ENCODE measurements at places on chromosomes 4 and X.

DNA sequence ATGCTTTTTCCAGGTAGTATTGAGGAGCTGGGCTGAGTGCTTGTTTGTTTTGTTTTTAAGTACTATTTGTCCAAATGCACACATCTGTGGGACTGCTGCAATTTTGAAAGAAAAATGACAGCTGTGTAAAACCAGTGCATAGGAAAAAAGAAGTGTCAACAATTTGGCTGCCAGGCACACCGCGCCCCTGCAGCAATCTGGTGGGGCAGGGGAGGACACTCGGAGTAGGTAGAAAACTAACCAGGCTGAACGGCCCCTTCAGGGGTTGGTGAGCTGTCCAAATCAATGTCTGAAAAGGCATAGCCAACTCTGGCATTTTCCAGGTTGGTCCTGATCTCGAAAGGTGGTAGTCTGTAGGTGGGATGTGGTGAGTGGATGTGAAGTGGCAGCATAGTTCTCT, 1.1 kb downstream of the LDOC1 start:
- no peak for DNase-seq

GRCh38 chr4:3313139-3313538, 20.3 kb downstream of the RGS12 start:
- DNase-seq: no peak

GRCh38 chrX:68416592-68416991, 16.7 kb downstream of the OPHN1 start:
- DNase-seq: no peak

GRCh38 chr4:75385106-75385505, 129.1 kb downstream of the RCHY1 start:
- no peak for DNase-seq

DNA sequence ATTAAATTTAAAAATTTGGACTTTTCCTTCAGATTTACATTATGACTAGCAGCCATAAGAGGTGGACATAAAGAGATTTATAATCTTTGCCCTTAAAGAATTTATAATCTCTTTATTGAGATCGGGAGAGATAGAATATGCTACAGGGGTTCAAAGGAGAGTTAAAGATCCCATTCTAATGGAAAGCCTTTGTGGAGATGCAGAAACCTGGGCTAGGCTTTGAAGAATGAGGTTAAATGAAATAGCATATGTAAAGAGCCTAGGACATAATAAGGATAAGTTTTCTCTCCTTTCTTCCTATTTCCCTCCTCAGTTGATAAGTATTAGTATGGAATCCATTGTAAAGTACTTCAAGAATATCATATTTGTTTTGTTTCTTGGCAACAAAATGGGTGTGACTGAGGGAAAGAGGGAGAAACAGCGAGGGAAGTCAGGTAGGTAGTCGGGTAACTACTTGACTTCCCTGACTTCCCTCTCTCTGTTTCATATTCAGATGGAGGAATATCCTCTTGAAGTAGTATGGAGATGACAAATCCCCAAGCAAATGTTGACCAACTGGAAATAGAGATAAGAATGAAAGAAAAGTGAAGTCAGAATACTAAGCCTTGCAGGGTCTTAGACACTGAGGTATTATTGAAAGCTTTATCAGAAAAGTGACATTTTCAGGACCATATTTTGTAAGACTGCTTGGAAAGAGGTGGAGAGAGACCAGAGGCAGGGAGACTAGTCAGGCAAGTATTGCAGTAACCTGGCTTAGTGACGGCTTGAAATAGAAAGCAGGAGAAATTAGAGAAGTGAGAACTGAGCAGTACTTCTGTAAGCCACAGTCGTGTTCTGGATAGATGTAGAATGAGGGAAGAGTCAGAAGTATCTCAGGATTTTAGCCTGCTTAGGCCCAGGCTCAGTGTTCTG, 82.9 kb downstream of the PDLIM5 start:
- DNase-seq: no peak

DNA sequence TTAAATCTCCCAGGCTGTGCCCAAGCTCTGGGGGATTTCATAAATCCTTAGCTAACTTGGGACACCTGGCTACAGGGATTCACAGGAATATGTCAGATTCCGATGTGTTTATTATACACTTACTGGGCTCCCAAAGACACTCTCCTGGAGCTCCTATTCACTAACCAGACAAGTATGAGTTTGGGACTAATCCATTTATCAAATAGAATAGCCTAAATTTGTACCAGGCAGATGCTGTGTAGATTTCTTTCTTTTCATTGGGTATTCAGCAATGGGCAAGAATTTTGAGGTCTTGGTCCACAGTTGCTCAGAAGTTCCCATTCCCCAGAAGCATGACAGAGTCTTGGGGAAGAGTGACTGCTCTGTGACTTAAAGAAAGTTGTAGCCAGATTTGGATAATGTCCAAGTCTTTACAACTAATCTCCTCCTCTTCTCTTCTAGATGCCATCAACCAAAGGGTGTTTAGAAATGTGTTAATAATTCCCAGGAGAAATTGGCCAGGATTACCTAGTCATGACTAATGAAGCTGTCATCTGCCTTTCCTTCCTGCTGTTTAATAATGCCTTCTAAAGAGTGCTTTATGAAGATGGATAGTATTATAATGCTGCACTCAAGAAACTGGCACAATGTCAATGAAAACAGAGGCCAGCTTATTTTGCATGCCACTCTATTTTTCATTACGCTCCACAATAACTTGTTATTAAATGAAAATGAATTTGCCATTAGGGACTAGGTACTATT, 120.9 kb downstream of the CHIC2 start:
- DNase-seq: peak; percentile 47

GRCh38 chr4:163663454-163664225, 169.2 kb downstream of the TMA16 start:
- no peak for DNase-seq

DNA sequence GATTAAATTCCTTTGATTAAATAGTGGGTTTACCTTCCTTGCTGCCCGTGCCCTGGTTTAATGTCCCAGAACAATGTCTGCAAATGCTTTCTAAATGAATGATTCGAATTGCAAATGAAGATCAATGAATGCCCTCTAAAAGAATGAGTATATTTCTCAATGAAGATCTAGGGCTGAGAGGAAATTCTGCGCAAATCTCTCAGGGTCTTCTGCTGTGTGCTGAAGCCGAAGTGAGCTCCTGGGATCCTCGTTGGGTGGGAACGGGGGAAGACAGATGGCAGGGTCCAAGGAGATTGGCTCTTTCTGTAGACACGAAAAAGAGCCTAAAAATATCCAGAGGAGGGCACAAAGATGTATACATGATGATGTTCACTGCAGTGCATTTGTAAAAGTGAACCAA, 224.8 kb downstream of the STIM2 start:
- DNase-seq: no peak

DNA sequence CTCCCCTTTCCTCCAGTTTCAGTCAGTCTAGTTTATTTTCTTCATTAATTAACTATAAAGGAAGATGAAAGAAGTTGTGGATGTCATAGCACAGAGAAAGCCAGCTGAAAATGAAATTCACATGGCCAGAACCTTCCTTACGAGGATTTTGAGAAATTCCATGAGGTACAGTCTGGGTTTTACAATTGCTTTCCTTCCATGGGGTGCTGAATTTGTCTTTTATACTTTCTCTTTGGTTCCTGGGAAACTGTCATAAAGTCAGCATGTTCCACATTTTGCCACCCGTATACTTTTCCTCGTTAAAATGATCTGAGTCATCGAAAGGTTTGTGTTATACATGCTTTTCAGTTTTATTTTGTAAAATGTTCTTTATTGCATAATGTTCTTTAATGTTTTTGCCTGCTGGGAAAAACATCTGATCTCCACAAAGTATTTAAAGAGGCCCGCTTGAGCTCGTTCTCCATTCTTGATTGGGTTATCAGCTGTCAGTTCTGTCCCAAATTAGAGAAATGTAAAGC, 78.1 kb upstream of the CLDN34 start:
- no peak for DNase-seq

DNA sequence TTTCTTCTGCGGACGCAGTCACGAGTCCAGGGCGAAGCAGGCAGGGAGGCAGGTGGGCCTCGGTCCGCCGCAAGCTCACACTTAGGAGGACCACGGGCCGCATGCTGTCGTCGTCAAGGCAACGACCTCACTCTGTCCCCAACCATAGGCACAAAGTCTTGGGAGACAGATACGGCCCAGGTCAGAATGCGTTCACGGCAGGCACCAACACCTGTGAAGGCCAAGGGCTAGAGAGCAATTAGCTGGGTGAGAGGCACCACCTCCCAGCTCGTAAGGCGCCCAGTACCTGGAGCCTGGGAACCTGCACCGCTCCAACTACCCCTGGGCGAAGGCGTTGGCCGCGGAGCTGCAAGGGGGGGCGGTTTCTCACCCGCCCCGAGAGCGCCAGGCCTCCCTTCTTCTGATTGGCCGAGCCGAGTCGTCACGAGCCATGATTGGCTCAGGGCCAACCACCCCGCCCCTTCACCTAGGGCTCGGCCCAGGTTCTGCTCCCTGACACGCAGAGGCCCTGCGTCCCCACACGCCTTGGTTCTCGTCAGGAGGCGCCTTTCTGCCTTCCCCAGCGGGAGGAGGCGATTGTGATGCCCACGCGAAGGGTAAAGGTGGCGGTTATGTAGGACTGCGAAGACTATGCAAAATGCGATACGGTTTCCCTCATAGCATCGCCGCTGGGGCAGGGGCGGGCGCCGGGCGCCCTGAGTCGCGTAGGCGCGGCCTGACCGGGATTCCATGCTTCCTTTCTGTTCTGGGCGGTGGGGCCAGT, at the start of gene CDKL2:
TSS of gene CDKL2 (minus strand) at position 355 of the 763 bp plus-strand sequence. CDS start 4,540 bp downstream, outside the sequence.
- no peak for DNase-seq

DNA sequence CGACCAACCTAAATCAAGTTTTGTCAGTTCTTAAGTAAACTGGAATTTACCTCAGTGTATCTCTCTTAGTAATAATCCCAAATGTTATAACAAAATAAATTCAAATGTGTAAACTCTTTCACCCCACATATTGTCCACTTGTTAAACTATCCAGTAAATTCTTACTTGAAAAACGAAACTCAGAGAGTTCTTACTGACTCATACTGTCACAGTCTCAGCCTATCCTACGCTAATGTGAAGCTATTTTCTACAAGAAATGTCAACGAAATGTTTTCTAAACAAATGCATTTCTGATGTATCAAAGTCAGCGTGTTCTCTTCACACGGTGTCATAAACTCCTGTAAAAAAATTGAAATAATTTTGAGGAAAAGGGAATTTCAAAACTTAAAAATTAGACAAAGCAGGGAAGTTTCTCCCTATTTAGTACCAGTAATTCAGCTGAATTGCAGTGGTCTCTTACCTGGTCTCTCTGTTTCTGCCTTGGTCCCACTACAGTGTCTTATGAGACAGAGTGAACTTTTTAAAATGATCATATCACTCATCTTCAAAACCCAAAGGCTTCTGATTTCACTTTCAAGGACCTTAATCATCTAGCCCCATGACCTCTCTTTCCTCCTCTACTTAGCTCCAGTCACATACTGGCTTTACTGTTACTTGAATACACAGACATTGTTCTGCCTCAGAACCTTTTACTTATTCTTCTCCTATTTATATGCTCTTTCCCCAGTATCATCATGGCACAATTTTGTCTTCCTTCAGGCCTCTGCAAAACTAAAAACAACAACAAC, 63.3 kb downstream of the DCAF8L1 start:
- no peak for DNase-seq

GRCh38 chr4:143343276-143343831, 6.7 kb downstream of the GAB1 start:
- DNase-seq: no peak

- DNase-seq: no peak
Observed at GRCh38 chrX:83658731-83659130, 150.6 kb downstream of the POU3F4 start.

- no peak for DNase-seq
Observed at GRCh38 chr4:43680421-43680820, 768.2 kb downstream of the KCTD8 start.

GRCh38 chr4:88799900-88800299, 102.3 kb upstream of the NAP1L5 start:
- no peak for DNase-seq

GRCh38 chr4:153905231-153905630, 116.3 kb upstream of the SFRP2 start:
- DNase-seq: no peak

DNA sequence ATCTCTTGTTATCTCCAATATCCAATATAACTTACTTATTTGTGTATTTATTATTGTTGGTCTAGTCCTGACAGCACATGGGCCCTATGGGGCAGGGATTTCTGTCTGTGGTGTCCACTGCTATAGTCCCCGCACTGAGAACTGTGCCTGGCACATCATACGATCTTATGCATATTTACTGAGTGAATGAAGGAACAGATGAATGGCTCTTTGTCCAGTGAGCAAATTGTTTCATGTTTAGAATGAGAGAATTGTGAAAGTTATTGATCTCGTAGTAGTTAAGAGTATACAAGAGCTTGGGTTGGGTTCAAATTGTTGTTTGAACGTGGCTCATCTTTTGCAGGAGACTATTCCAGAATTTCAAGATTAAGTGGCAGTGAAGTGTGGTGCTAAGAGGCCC, 96.1 kb upstream of the SLC34A2 start:
- DNase-seq: no peak

DNA sequence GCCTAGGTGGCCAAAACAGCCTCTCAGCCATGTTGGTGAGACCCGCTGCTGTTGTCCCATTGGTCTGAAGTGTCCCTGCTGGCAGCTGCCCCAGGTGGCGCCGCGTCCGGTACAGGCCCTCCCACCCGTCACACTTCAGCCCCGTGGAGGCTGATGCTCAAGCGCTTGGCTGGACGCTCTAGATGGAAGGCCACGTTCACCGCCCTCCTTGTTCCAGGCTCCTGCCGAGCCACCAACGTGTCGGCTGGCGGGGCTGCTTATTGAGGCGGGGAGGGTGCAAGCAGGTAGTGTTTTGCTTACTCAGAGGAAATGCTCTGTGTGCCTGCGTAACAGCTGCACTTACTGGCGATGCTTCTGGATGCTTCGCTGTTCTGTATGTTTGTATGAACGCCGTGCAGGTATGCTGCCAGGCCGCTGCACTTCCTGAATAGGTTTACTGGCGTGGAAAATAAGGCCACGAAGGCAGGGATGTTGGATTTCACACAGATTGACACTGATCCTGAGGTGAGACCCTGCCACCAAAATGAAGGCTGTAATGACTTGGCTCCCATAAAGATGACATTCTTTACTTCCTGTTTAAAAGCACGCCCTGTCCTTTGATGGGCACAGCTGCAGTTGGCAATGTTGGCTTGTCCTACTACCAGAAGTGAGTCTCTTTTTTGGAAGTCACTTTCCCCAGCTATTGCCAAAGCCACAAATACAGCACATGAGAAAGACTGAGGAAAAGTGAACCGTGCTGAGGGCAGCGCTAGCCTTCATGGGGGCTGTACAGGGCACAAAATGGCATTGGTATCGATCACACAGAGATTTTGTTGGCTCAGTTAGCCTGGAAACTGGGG, 21.0 kb upstream of the CLCN4 start:
- no peak for DNase-seq
